DMS53 (cell line): ENCODE measurements at places on chromosomes 1 and 21.
A peak's percentile ranks its signal among the peaks of the same experiment; 100 is the strongest.

- no peak for DNase-seq
Observed at GRCh38 chr1:232789651-232790050, 15.6 kb upstream of the MAP10 start.

- DNase-seq: no peak
Observed at GRCh38 chr1:115324649-115325420, 13.2 kb downstream of the NGF start.

- DNase-seq: no peak
Observed at GRCh38 chr1:55007625-55008024, 8.9 kb downstream of the BSND start.

GRCh38 chr1:188386666-188387065, 1557.9 kb downstream of the PLA2G4A start:
- no peak for DNase-seq

DNA sequence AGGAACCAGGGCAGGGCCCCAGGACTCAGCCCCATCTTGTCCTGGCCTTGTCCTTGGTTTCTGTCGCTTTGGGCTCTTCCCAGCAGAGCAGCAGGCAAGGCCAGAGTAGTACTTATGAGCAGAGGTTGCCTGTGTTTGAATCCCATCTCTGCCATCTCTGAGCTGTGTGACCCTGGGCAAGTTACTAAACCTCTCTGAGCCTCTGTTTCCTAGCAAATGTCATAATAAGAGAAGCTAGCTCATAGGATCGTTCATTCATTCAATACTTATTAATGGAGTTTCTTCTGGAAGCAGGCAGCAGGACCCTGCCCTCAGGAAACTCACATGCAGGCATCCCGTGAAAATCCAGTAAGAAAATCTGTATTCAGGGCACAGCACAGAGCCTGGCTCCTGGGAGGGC, 84.3 kb downstream of the FBXO2 start:
- DNase-seq: no peak

DNA sequence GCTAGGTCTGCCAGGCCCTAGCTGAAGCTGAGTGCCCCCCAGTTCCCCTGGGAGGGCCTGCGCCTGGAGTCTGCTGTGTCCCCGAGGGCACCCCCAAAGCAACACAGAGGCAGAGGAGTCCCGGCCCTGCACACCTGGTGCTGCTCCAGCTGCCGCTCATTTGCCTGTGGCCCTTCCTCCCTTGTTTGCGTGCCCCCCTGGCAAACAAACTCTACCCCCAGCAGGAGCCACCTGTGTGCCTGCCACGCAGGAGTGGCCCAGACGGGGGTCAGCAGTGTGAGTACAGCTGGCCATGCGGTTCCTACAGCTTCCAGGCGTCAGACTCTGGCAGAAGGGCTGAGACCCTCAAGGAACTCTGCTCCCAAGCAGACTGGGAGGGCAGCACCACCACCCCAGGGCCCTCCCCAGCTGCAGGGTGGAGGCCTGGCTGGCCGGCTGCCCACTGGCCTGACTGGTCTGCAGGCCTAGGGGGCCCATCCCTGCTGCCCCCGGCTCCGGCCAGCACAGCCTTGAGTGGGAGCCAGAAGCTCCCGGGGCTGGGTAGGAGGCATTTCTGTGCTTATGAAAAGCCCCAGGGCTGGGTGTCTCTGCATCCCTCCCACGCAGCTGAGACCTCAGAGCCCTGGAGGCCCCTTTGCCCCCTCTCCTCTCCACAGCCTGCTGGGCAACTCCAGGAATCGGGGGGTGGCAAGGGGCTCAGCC, 563 bp upstream of the TAS1R3 start:
- peak; percentile 43 for DNase-seq

DNA sequence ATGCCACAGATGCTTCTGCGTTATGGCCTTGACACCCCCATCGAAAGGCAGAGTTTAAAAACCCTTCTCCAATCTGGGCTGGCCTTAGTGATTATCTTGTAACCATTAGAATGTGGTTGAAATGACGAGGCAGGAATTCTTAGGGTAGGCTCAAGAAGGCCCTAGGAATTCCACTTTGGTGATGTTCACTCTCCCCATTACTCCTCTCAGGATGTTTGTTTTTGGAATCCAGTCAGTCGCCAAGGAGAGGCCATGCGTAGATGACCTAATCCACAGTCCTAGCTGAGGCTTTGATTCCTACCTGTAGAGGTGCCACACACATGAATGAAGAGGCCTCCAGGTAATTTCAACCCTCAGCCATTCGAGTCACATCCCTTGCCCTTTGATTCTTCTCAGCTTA, 318.2 kb downstream of the NEGR1 start:
- peak; percentile 41 for DNase-seq

GRCh38 chr1:184379111-184379752, 7.6 kb upstream of the C1orf21 start:
- DNase-seq: no peak

DNA sequence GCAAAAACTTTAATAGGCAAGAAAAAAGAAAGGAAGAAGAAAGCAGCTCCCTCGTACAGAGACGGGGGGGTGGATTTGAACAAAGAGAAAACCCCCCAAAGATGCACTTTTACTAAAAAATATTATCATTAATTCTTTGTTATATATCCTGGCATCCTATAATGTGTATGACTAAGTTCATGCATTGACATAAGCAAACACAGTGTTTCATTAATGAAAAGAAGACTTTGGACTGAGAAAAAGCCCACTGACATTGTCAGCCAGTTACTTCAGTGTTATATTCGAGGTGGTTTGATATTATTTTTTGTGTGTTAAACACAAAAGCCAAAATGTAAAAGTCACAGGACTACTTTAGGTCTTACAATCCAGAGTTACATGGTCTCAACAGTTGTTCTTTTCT, 110.1 kb upstream of the DPYD start:
- DNase-seq: no peak

DNA sequence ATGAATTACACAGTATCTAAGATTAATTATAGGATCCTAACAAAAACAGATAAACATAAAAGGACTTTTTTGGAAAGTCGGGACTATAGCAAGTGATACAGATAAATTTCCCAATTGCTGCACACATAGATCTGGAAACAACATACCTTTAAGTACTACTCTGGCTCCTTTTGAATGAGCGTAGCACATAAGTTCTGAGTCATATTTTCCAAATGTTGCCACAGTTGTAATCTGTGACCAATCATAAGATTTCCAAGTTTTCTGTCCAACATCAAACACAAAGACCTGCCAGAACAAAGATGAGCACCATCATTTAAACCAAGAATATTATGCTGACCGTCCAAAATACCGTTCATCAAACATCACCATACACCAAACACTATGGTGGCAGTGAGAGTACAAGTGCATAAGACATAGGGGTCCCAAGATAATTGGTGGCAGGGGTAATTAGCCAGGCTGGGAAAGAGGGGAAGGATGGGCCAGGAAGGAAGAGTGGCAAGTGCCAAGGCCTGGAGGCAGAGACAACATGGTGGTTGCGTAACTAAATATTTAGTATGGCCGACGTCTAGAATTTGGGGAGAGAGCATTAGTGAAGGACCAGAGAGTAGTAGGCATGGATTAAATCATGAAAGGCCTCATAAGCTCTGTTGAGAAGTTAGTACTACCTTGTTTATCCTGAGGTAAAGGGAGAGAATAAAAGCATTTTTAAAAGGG, 3.6 kb downstream of the CTBS start:
- DNase-seq: no peak

GRCh38 chr1:66265796-66266195, 268.2 kb upstream of the SGIP1 start:
- DNase-seq: no peak

DNA sequence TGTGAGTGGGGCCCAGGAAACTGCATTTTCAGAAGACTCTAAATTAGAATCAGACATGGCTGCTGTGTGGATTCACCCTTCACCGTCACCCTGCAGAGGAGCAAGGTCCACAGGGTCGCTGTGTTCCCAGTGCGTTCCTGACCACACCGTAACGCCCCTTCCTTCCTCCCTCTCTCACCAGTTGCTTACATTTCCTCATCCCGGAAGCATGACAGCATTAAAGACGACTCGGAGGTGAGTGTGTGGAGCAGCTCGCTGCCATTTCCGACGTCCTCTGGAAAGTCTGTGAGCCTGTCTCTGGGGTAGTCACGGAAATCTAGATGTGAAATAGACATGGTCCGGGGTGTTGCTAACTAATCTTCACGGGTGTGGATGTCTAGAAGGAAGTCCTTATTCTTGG, 45.9 kb downstream of the FAAP20 start:
- DNase-seq: no peak

GRCh38 chr1:174074757-174075156, 52.6 kb upstream of the RC3H1 start:
- peak; percentile 42 for DNase-seq
